ENCODE measurements at places on chromosomes 11 and 22.

DNA sequence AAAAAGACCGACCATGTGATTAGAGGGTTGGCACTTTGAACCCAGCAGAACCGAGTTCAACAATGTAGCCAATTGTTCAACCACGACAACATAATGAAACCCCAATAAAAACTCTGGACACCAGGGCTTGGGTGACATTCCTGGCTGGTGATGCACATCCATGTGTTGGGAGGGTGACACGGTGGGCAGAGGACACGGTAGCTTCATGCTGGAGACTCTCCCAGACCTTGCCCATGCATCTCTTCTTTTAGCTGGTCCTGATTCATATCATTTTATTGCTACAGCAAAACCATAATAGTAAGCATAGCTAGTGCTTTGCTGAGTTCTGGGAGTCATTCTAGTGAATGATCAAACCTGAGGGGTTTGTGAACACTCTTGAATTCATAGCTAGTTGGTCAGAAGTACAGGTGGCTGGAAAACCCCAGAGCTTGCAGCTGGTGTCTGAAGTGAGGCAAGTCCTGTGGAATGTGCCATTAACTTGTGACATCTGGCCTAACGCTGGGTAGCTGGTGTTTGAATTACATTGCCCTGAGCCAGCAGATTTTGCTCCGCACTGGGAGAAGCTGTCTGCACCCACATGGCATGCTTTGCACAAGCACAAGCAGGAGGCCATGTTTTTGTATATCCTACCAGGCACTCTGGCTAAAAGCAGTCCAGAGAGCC is 14.0 kb downstream of the RPUSD4 start:
- no peak for DNase-seq

GRCh38 chr22:44386386-44387035 is 73.8 kb upstream of the SHISAL1 start:
- no peak for DNase-seq

DNA sequence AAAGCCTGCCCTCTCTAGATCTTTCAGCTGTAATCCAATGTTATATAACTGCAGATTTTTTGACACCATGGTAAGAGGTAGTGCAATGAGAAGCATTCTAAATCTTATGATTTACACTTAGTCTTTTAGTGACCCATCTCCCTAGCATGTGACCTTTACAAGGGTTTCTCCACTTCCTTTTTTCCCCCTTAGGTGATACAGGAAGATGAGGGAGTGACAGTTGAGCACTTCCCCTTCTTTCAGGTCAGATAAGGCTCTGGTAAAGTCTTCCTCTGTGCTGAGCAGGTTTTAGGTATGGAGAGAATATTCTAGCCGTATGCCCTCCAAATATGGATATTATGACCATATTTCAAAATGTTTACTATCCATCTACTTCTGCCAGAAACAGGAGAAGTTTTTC is 753.6 kb downstream of the JRKL start:
- DNase-seq, result no peak

- no peak for DNase-seq
These were observed 17.0 kb downstream of the CASP12 start for GRCh38 chr11:104881117-104881794.

DNA sequence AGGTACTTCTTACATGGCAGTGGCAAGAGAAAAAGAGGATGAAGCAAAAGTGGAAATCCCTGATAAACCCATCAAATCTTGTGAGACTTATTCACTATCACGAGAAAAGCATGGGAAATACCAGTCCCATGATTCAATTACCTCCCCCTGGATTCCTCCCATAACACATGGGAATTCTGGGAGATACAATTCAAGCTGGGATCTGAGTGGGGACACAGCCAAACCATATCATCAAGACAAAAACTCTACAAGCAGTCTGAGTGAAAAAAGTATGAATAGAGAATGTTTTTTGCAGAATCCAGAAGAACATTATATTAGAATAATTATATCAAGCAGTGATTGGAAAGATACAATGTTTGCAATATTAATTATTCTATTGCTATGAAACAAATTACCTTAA is 893.7 kb downstream of the FAM181B start:
- no peak for DNase-seq
